ENCODE measurements at places on chromosomes 12 and 14. TPM values are rescaled to one million over a fixed set of nuclear protein-coding genes. Genes with fewer than 3 reads are reported as not detected.

- no peaks in the 10 kb centered on the region for H3K27me3 ChIP-seq
- no peaks in the 10 kb centered on the region for H3K36me3 ChIP-seq
- H3K4me1 ChIP-seq: no peaks in the 10 kb centered on the region
- DNase-seq: no peak
- H3K27ac ChIP-seq: no peak overlapping the region
Observed at GRCh38 chr14:55730592-55731310, 150.7 kb downstream of the KTN1 start.

DNA sequence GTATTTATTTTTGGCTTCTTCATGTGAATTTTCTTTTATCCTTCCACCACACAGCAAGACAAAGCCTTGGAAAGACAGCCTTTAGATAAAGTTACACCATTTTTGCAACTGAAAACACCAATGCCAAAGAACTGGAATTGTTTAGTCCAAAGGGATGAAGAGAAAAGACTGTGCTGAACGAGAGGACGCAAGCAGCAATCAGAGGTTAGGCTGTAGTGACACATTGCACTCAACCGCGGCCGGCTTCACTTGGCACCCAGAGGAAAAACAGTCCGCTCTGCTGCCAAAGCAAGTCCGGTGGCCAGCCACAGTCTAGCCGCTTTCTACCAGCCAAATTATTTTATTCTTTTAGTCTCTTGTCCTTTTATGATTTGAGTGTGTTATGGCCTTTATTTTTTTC, 49.1 kb upstream of the KCNJ8 start:
- DNase-seq: no peak
- H3K27ac ChIP-seq: no peak overlapping the region
- no peak overlapping the region for H3K4me3 ChIP-seq
- no peaks in the 10 kb centered on the region for H3K36me3 ChIP-seq
- no peaks in the 10 kb centered on the region for H3K4me1 ChIP-seq

GRCh38 chr12:123035841-123036240, 55.4 kb downstream of the ARL6IP4 start:
- no peak overlapping the region for H3K27ac ChIP-seq
- peaks cover 21% of the 10 kb centered on the region for H3K4me1 ChIP-seq
- H3K27me3 ChIP-seq: no peaks in the 10 kb centered on the region
- H3K36me3 ChIP-seq: no peaks in the 10 kb centered on the region
- peak overlapping the region; percentile 19 for H3K4me3 ChIP-seq
- DNase-seq: no peak

DNA sequence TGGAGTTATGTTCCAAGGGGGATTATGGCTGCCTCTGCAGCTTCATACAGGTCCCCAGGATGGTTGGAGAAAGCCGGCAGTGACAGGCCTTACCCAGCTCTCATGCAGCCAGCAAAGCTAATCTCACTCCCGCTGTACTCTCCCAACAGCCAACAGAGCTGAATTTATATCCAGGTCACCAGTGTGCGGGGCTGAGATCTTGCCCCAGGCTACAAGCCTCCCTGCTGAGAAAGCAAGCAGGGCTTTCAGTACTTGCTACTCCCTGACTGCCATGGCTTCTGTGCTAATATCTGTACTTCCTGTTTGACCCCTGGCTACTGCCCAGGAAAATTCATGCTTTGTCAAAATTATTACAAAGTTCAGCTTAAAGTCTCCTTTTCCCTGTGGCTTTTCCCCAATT, 92.9 kb downstream of the ATP23 start:
- peaks cover 9% of the 10 kb centered on the region for H3K27me3 ChIP-seq
- H3K4me1 ChIP-seq: no peaks in the 10 kb centered on the region
- H3K4me3 ChIP-seq: no peak overlapping the region
- H3K36me3 ChIP-seq: peaks cover 37% of the 10 kb centered on the region

GRCh38 chr12:99257672-99258071, 389.9 kb upstream of the GARIN6 start:
- no peaks in the 10 kb centered on the region for H3K4me1 ChIP-seq
- H3K27ac ChIP-seq: no peak overlapping the region
- H3K4me3 ChIP-seq: no peak overlapping the region
- no peaks in the 10 kb centered on the region for H3K36me3 ChIP-seq
- DNase-seq: no peak

DNA sequence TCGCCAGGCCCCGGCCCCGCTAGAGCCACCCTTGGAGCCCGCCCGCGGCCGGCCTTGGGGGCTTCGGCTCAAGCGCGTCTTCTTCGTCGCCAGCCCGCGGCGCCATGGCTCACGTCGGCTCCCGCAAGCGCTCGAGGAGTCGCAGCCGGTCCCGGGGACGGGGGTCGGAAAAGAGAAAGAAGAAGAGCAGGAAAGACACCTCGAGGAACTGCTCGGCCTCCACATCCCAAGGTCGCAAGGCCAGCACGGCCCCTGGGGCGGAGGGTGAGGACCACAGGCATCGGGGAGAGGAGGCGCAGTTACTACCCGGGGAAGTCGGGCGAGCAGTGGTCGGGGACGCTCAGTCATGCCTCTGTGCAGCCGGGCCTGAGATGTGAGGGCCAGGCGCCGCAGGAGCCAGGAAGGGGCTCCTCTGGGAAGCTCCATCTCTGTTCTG, 573 bp downstream of the ARL6IP4 start:
- no peaks in the 10 kb centered on the region for H3K36me3 ChIP-seq
- H3K4me1 ChIP-seq: peaks cover 34% of the 10 kb centered on the region
- H3K27me3 ChIP-seq: no peaks in the 10 kb centered on the region
- no peak for DNase-seq

- no peak overlapping the region for H3K4me3 ChIP-seq
- peak overlapping the region; percentile 47 for H3K27ac ChIP-seq
- no peak for DNase-seq
- peaks cover 23% of the 10 kb centered on the region for H3K4me1 ChIP-seq
- no peaks in the 10 kb centered on the region for H3K27me3 ChIP-seq
Observed at GRCh38 chr12:79615596-79616560, 74.9 kb downstream of the PAWR start.

DNA sequence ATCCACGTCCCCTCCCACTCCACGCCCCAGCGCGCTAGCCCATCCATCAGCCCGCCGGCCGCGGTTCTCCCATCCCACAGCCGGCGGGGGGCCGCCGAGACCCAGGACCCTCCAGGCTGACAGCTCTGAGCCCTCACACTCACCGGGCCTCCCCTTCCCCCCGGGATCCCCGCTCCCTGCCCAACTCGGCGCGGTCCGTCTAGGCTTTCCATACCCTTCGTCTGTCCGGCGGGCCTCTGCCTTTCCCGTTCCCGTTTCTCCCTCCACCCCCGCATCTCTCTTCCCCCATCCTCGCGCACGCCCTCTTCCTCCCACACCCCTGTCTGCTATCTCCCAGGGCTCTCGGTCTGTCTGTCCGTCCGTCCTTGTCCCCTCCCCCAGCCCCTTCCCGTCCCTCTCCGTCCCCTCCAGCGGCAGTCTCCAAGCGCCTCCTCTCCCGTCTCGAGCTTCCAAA, 726 bp downstream of the ZFHX2 start:
- H3K36me3 ChIP-seq: no peaks in the 10 kb centered on the region
- no peak overlapping the region for H3K27ac ChIP-seq
- no peak overlapping the region for H3K4me3 ChIP-seq
- peaks cover 20% of the 10 kb centered on the region for H3K4me1 ChIP-seq

GRCh38 chr12:40002178-40003169, 103.4 kb downstream of the SLC2A13 start:
- H3K4me3 ChIP-seq: no peak overlapping the region
- no peak for DNase-seq
- H3K36me3 ChIP-seq: peaks cover 26% of the 10 kb centered on the region
- no peaks in the 10 kb centered on the region for H3K4me1 ChIP-seq

- no peak overlapping the region for H3K4me3 ChIP-seq
- H3K27ac ChIP-seq: no peak overlapping the region
- H3K27me3 ChIP-seq: no peaks in the 10 kb centered on the region
- DNase-seq: no peak
Observed at GRCh38 chr12:68428724-68429501, 96.8 kb upstream of the MDM1 start.

DNA sequence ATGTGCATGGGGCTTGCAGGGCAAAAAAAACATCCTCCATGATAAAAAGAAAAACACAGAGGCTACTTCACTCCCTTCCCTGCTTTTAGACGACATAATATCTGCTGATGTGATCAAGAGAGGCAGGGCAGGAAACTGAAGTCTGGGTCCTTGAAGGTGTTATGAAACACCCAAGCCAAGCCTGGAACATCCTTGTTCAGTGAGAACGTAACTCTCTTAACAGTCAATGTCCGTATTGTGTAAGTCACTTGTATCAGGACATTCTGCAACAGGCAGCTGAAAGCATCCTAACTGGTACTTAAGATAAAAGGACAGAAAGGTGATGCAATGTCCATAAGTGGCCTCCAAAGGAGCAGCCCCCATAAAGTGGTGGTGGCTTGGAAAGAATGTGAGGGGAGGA, 20.0 kb downstream of the KCNK10 start:
- DNase-seq: no peak
- H3K27me3 ChIP-seq: peaks cover 23% of the 10 kb centered on the region
- H3K36me3 ChIP-seq: peaks cover 11% of the 10 kb centered on the region

GRCh38 chr12:90827567-90827966, 127.4 kb downstream of the CCER1 start:
- no peaks in the 10 kb centered on the region for H3K27me3 ChIP-seq
- no peak overlapping the region for H3K27ac ChIP-seq
- no peaks in the 10 kb centered on the region for H3K36me3 ChIP-seq
- DNase-seq: no peak
- no peak overlapping the region for H3K4me3 ChIP-seq

DNA sequence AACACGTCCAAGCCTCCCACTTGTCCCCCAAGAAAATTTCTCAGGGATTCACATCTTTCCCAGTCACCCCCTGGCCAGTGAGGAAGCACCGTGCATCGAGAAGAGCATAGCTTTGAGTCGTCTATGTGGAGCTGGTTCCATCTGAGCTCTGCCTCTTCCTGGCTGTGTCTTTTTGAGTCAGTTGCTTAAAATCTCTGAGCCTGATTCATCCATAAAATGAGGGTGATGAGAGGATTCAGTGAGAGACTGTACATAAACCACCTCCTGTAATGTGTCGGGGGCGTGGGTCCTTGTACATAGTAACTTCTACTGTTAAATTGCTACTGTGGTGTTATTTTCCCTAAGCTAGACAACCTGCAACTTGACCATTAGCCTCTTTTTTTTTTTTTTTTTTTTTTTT, 13.8 kb downstream of the CD9 start:
- peaks cover 91% of the 10 kb centered on the region for H3K4me1 ChIP-seq
- no peak overlapping the region for H3K4me3 ChIP-seq
- H3K27ac ChIP-seq: no peak overlapping the region
- no peaks in the 10 kb centered on the region for H3K27me3 ChIP-seq
- H3K36me3 ChIP-seq: no peaks in the 10 kb centered on the region

GRCh38 chr12:109191621-109192250, 75.3 kb downstream of the ACACB start:
- no peak overlapping the region for H3K27ac ChIP-seq
- H3K4me1 ChIP-seq: no peaks in the 10 kb centered on the region
- peaks cover 26% of the 10 kb centered on the region for H3K36me3 ChIP-seq
- no peak for DNase-seq
- H3K27me3 ChIP-seq: no peaks in the 10 kb centered on the region

DNA sequence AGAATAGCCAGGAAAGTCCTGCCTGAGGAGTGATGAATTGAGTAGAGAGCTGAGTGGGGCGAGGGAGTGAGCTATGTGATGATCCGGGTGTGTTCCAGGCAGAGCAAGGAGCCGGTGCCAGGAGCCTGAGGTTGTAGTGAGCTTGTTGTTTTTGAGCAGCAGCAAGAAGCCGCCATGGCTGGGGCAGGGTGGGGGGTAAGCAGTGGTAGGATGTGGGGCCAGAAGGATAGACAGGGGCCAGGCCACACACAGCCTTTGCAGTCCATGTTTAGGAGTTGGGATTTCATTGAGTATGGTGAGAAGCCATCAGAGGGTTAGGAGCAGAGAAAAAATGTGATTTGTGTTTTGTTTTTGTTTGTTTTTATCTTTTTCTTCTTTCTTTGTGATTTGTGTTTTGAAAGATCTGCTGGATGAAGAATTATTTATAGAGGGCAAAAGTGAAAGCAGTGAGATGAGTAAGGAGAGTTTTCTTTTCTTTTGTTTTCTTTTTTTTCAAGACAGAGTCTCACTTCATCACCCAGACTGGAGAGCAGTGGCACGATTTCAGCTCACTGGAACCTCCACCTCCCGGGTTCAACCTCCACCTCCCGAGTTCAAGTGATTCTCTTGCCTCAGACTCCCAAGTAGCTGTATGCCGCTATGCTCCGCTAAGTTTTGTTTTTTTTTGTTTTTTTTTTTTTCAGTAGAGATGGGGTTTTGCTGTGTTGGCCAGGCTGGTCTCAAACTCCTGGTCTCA, 92.3 kb upstream of the BCAT1 start:
- H3K27me3 ChIP-seq: no peaks in the 10 kb centered on the region
- H3K4me1 ChIP-seq: peaks cover 49% of the 10 kb centered on the region
- peak overlapping the region; percentile 0 for H3K4me3 ChIP-seq
- H3K27ac ChIP-seq: peak overlapping the region; percentile 95
- H3K36me3 ChIP-seq: no peaks in the 10 kb centered on the region

DNA sequence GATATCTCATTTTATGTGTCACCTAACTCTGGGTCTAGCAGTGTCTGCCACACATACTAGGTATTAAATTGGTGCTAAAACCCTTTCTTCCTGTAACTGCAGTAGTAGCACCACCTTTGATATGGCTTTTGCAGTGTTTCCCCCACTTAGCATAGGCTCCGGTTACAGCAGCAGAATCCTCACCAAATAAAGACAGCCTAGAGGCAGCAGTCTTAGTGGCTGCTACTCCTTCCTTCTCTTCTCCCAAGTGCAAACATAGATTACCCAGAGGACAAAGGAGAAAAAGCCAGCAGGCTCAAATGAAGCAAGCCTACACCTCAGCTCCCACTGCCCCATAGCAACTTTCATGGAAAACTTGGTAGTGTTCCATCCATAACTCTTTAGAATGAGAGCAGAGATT, 30.1 kb upstream of the ABCC9 start:
- no peak overlapping the region for H3K4me3 ChIP-seq
- H3K4me1 ChIP-seq: no peaks in the 10 kb centered on the region
- no peaks in the 10 kb centered on the region for H3K36me3 ChIP-seq
- H3K27me3 ChIP-seq: no peaks in the 10 kb centered on the region
- H3K27ac ChIP-seq: no peak overlapping the region

GRCh38 chr12:27779416-27779919, 565 bp upstream of the KLHL42 start:
- H3K36me3 ChIP-seq: no peaks in the 10 kb centered on the region
- peak overlapping the region; percentile 64 for H3K27ac ChIP-seq
- peaks cover 23% of the 10 kb centered on the region for H3K4me1 ChIP-seq
- no peaks in the 10 kb centered on the region for H3K27me3 ChIP-seq

DNA sequence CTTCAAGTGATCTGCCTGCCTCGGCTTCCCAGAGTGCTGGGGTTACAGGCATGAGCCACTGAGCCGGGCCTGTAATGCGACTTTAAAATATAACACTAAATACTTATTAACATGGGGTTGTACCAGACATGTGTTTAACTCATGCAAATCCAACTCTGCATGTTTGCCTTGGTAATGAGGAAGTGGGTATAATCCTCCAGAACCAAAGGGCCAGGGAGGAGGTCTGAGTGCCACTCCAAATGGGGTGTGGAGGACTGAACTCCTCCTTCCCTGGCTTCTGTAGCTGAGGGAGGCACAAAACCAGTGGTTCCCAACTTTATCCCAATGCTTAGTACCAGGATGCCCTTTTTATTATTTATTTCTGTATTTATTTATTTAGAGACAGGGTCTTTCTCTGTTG, 61.6 kb upstream of the MED13L start:
- peaks cover 61% of the 10 kb centered on the region for H3K4me1 ChIP-seq
- DNase-seq: peak; percentile 51
- H3K4me3 ChIP-seq: no peak overlapping the region
- H3K27me3 ChIP-seq: no peaks in the 10 kb centered on the region

The IL22 gene
- not detected for polyA plus RNA-seq

The ATL1 gene
- polyA plus RNA-seq: 7.1 TPM

The SLC5A8 gene
- not detected for polyA plus RNA-seq

The PRB2 gene
- polyA plus RNA-seq: not detected

The FAM181A gene
- not detected for polyA plus RNA-seq

The GEMIN2 gene
- 14.2 TPM for polyA plus RNA-seq

The ENDOU gene
- polyA plus RNA-seq: not detected

The NPFF gene
- not detected for polyA plus RNA-seq
